ENCODE measurements at places on chromosomes 12 and 14.

DNA sequence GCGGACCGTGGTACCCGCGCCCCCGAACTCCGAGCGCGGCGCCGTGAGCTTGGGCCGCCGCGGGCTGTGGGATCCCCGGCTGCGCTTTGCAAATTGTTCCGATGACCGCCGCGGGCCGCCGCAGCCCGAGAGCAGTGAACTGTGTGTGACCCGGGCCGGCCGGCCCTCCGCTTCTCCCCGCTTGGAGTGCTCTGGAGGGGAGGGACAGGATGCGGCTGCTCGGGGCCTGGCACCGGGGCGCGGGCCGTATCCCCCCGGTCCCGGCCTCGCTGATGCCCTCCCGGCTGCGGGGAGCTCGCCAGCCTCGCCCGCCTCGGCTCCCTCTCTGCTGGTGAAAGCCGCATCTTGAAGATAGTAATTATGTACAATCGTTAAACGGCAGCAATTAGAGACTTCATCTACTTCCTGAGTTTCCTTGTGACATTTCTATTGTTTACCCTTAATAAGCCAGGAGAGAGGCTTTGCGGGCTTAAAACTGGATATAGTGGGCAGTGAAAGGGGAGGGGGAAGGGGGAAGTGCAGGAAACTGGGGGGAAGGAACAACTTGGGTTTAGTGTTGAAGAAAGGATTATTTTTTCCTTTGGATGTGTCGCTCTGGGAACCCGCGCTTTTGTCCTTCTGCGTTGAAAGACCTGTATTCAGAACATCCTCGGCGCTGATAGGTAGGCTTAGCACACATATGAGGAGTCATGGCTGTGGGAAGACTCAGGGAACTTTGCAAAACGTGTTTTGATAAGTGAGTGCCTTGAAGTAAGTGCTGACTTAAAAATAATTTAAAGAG is 1.2 kb downstream of the PELI2 start:
- DNase-seq: no peak

DNA sequence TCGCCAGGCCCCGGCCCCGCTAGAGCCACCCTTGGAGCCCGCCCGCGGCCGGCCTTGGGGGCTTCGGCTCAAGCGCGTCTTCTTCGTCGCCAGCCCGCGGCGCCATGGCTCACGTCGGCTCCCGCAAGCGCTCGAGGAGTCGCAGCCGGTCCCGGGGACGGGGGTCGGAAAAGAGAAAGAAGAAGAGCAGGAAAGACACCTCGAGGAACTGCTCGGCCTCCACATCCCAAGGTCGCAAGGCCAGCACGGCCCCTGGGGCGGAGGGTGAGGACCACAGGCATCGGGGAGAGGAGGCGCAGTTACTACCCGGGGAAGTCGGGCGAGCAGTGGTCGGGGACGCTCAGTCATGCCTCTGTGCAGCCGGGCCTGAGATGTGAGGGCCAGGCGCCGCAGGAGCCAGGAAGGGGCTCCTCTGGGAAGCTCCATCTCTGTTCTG is 573 bp downstream of the ARL6IP4 start:
- DNase-seq: peak; percentile 48

DNA sequence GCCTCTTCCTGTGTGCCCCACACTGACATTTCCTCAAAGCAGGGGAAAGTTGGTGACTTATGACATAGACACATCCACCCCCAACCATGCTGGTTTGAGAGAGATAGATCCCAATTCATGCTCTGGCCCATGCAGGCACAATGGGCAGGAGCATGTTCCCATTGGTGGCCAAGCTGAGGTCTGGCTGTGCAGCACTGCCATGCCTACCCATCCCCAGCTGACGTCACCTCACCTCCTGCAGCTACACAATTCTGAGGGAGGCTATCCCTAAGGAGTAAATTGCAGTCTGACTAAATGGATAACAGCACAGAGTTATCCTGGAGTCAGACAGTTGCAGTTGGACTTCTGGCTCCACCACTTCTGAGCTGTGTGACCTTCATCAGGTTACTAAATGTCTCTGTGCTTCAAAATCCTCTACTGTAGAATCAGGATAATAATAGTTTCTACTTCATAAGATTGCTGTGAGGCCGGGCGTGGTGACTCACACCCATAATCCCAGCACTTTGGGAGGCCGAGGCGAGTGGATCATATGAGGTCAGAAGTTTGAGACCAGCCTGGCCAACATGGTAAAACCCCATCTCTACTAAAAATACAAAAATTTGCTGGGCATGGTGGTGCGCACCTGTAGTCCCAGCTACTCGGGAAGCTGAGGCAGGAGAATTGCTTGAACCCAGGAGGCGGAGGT is 323.9 kb downstream of the BCL11B start:
- DNase-seq: no peak

- DNase-seq: no peak
Observed at GRCh38 chr12:11685316-11685715, 35.8 kb downstream of the ETV6 start.

GRCh38 chr12:101620762-101621133 is 26.0 kb downstream of the MYBPC1 start:
- no peak for DNase-seq

GRCh38 chr14:94476023-94476422 is at the start of gene SERPINA9:
Gene SERPINA9, minus strand, starts transcription at chr14:94476197. Its CDS starts 6,357 bp downstream, at chr14:94469840.
- DNase-seq: no peak

DNA sequence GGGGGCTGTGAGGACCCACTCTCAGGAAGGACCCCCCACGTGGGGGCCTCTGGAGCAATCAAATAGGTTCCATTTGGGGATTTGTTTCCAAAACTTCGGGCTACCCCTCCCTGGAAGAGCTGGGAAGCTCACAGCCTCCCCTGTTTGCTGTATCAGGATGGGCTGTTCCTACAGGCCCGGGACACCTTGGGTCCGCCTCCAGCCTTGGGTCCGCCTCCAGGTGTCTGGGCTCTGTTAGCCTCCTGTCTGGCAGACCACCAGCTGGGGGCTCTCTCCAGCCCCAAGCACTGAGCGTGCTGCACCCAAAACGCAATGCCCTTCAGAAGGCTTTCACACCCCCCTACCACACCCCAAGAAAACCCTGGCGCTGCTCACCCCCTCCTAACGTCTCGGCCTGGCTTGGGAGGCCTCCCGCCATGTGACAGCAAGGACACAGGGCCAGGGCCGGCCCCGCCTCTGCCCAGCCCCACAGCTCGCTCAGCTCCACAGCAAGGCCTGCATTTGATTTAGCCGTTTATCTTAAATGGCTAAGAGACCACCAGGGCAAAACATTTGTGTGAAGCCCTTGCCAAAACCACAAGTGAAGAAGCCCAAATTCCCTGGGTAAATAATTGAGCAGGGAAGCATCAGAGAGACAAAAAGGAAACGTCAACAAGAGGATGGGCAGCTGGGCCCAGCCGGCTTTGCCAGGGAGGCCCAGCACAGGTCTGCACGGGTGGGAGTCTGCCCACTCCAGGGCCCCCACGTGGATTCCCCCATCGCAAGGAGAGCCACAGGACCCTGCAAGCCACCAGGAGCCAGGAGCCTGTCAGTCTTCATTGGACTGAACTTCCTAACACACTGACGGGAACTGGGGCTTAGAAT is 39.9 kb downstream of the BCL11B start:
- DNase-seq: no peak

GRCh38 chr14:90424075-90424474 is 27.2 kb downstream of the CALM1 start:
- DNase-seq: no peak

DNA sequence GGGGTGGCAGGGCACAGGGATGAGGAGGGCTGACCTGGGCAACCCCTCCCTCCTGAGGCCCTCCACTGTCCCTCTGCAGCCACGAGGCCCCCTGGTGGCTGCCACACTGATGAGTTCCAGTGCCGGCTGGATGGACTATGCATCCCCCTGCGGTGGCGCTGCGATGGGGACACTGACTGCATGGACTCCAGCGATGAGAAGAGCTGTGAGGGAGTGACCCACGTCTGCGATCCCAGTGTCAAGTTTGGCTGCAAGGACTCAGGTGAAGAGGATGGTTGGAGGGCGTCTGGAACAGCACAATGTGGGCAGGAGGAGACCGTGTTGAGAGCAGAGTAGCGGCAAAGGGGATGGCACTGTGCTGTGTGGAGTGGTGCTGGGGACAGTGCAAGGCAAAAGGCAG is 25.7 kb upstream of the LRP1-AS start:
- no peak for DNase-seq

- DNase-seq: no peak
Observed at GRCh38 chr12:68374307-68374982, 42.3 kb upstream of the MDM1 start.

DNA sequence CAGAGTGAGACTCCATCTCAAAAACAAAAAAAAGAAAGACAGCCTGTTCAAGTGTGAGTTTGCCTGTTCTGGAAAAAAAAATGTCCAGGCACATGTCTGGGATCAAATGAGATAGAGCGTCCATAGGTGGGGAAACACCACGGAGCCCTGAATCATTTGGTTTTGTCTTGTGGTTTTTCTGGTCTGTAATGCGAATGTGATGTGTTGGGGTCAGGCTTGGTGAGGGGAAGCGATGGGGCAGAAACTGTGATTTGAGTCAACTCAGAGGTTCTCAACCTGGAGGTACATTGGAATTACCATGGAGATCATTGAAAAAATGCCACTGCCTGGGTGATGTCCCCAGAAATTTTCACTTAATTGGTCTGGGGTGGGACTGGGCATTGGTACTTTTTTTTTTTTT is 183.9 kb upstream of the PWP1 start:
- DNase-seq: no peak

- no peak for DNase-seq
Observed at GRCh38 chr12:93957870-93958269, 190.5 kb upstream of the PLXNC1 start.

GRCh38 chr14:59337141-59337611 is 128.0 kb downstream of the GPR135 start:
- DNase-seq: no peak

- DNase-seq: no peak
Observed at GRCh38 chr14:32669391-32669790, 269.3 kb upstream of the NPAS3 start.

- no peak for DNase-seq
Observed at GRCh38 chr12:31895449-31896150, 63.6 kb upstream of the RESF1 start.

DNA sequence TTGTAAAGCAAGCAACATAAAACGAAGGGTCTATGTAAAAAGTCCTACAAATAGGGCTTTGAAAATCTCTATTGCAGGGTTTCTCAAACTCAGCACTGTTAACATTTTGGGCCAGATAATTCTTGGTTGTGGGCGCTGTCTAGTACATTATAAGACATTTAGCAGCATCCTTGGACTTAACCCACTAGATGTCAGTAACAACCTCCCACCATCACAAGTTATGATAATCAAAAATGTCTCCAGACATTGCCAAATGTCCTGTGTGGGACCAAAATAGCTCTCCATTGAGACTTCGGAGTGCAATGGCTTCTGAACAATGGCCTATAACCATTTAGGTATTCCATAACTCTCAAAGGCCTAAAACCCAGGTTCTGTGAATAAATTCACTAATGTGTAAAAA is 22.9 kb upstream of the DHRS7 start:
- no peak for DNase-seq

DNA sequence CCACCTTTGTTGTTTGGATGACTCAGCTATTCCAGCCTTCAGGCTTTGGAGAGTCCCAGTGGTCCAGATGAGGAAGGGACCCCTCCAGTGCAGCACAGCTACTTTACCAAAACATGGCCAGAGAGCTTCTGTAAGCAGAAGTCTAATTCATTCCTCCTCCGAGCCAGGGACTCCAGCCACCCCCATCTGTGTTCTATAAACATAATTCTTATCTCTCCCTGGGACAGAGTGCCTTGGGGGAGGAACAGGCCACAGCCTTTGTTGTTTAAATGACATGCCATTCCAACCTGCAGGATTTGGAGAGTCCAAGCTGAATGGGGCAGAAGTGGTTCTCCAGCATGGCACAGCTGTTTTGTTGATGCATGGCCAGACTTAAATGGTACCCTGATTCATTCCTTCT is 994.0 kb downstream of the TRHDE start:
- no peak for DNase-seq

GRCh38 chr14:102320033-102320660 is 601 bp downstream of the ZNF839 start:
- peak; percentile 38 for DNase-seq

DNA sequence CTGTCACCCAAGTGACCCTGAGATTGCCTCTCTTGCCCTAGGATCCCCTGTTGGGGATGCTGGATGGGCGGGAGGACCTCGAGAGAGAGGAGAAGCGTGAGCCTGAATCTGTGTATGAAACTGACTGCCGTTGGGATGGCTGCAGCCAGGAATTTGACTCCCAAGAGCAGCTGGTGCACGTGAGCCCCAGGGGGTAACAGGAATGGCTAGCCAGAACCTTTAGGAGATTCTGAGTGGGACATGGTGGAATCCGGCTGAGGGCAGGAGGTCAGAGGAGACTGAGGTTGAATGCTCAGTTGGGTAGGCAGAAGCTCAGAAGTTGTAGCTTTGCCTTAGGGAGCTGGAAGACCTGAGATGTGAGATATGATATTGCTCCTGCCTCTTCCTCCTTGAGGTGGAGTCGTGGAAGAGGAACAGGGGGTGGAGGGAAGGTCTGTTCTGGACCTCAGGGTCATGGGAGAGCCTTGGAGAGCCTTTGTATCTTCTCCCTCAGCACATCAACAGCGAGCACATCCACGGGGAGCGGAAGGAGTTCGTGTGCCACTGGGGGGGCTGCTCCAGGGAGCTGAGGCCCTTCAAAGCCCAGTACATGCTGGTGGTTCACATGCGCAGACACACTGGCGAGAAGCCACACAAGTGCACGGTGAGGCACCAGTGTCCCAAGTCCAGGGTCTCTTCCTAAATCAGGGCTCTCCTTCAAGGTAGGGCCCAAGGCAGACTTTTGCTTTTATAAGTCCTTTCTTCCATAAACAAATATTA is 6.3 kb downstream of the GLI1 start:
- DNase-seq: no peak

DNA sequence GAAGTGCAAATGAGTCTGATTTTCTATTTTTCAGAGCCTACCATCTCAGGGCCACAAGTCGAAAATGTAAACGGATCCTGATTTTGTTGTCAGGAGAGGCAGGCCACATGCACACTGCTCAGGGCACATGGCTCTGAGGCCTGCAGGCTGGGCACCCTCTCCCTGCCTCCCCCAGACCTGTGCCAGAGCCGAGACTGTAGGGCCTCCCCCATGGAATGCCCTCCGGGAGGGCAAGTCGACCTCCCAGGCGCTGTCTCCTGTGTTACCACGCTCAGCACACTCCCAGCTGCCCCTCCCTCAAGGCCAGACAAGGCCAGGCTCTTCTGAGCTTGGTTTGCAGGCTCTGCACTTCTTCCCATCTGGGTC is 121.7 kb downstream of the CRACR2A start:
- no peak for DNase-seq

- DNase-seq: no peak
Observed at GRCh38 chr12:50720085-50720484, 43.8 kb upstream of the ATF1 start.

GRCh38 chr12:29131539-29131938 is 17.5 kb upstream of the FAR2 start:
- DNase-seq: no peak

DNA sequence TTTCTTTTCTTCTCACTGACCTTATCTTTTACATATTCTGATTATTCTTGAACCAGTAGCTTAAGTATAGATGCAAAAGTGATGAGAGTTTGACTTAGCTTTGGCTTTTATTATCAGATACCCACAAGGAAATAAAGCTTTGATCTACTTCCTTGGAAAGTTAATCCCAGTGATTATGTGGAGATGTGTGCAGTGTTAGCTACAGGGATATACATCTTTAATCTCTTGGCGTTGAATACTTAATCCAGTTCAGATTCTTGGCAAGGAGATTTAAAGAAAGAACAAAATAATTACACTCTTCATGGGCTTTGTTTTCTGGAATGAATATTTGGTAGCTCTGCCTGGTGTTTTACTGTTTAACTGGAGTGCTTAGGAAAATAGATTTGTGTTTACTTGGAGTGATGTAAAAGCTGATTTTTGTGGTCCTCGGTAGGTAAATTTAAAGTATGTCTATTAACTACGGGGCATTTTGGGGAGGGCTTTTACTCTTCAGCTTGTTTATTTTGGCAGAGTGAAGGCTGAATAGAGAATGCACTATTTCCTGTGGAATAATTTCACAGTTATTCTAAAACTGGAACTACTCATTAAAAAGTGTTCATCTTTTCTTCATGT is 150.1 kb upstream of the LRIG3 start:
- no peak for DNase-seq

All from nucleus accumbens (tissue), 56 donors.